ENCODE measurements at places on chromosomes 16 and 17.

DNA sequence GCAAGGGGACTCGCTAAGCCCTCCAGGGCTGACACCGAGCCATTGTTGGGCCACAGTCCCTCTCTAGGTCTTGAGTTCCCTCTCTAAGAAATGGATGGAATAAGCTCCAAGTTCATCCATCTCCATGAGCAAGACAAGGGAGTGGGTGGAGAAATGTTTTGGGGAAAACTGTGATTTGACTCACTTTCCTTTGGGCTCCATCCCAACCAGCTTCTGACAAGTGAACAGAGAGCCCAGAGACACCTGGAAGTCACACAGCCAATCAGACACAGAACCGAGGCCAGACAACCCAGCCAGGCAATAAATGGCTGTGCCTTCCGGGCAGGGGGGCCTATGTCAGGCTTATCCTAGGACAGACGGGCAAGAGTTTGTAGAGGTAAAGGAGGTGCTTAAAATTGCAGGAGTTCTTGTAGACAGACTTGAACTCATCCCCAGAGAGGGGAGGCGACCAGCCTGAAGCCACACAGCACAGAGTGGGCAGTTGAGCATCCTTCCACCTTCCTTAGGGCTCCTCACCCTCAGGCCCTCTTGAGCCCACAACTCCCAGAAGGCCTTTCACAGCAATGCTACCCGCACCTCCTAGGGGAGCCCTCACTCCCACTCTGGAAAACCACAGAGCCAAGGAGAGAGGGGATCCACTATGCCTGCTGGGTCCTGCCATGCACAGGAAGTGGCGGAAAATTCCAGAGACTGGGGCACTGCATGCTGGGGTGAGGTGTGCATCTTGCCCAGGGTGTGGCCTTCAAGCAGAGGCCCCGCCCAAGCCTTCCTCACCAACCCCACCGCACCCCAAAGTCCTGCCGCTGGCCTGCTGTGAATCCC is 9.5 kb upstream of the FAM83G start:
- DNase-seq: no peak

GRCh38 chr17:48074322-48075081 is 26.3 kb downstream of the NFE2L1 start:
- DNase-seq: peak; percentile 74

DNA sequence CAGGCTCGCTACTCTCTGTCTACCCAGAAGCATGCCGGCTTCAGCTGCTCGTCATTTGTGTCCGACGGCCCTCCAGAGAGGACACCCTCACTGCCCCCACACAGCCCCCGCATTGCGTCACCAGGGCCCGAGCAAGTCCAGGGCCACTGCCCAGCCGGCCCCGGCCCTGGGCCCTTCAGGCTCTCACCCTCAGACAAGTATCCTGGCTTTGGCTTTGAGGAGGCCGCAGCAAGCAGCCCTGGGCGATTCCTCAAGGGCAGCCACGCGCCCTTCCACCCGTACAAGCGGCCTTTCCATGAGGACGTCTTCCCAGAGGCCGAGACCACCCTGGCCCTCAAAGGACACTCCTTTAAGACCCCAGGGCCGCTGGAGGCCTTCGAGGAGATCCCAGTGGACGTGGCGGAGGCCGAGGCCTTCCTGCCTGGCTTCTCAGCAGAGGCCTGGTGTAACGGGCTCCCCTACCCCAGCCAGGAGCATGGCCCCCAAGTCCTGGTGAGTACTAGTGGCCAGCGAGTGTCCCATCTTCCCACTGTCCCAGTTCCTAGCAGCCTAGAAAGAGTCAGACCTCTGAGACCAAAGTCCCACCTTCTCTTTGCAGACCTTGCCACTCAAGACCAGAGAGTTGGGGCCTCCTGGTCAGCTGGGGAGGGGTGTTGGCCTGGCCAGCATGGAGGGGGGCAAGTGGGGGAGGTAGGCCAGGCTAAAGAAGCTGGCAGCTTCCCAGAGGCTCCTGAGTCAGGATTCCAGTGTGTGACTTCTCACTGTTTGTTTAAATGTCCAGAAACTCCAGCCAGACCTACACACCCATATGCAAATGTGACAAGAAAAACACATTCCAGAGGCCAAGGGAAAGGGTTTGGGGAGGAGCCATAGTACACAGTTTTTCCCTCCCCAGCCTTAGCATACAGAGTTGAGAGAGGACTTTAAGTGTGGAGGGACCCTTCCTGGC is 18.6 kb downstream of the FOXN1 start:
- DNase-seq: no peak

DNA sequence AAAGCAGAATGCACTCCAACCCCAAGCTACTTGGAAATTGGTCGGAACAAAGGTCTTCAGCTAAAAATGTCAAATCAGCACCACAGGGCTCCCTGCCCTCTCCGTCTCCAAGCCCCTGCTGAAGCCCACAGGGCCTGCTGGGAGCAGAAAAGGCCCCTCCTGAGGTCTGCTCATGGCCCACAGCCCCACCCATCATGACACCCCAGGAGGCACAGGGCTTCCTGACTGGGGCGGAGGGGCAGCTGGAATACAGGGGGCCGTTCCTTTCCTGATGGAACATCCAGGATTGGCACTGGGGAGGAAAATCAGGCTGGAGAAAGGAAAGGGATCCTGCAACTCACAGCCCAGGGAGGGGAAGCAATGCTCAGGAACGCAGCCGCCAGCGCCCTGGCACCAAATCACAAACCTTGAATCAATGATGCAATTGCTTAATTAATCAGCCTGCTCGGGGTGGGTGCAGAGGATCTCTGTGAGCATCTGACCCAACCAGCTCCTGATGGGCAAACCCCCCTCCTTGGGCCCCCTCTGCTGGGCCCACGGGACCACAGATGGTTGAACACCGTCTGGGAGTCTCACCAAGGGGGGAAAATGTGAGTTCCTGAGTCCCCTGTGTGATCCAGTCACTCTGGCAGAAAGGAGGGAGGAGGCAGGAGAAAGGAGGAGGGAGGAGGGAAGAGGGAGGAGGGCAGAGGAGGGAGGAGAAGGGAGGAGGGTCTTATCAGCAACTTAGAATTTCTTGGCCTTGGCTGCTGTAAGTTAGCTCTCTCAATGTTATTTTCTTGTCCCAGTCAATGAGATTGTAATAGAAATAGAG is 155.5 kb downstream of the ZNF423 start:
- no peak for DNase-seq

- DNase-seq: no peak
Observed at GRCh38 chr16:1117176-1117900, 21.3 kb upstream of the C1QTNF8 start.

- peak; percentile 42 for DNase-seq
Observed at GRCh38 chr16:29656688-29657523, 6.1 kb upstream of the SPN start.

GRCh38 chr16:12255473-12255872 is 278.9 kb downstream of the SNX29 start:
- no peak for DNase-seq

DNA sequence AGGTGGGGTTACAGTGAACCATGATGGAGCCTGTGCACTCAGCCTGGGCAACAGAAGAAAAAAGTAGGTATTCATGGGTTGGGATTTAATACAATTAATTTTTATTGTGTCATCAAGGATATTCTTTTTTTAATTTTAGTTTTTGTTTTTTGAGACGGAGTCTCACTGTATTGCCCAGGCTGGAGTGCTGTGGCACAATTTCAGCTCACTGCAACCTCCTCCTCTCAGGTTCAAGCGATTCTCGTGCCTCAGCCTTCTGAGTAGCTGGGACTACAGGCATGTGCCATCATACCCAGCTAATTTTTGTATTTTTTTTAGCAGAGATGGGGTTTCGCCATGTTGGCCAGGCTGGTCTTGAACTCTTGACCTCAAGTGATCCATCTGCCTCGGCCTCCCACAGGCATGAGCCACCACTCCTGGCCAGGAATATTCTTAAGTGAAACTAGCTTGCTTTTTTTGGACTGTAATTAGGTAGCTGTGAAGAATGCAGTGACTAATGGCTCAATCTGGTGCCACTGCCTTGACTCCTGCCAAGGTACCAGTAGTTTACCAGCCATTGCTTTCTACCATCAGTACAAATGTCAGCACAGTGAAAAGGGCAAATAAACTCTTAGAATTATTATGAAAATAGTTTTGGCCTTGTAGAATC is 4.8 kb downstream of the PPM1D start:
- DNase-seq: no peak

GRCh38 chr17:50205111-50205962 is 3.9 kb upstream of the COL1A1 start:
- DNase-seq: peak; percentile 46

DNA sequence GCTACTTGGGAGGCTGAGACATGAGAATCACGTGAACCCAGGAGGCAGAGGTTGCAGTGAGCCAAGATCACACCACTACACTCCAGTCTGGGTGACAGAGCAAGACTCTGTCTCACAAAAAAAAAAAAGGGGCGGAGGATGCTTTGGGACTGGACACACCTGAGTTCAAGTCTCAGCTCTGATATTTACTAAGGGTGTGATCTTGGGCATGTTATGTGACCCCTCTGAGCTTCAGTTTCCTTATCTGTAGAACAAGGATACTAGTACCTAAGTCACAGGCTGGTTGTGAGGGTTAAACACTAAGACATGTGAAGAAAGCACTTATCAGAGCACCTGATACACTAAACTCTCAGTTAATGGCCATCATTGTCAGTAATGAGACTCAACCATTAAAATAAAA is 25.9 kb downstream of the HOXB1 start:
- DNase-seq: no peak

DNA sequence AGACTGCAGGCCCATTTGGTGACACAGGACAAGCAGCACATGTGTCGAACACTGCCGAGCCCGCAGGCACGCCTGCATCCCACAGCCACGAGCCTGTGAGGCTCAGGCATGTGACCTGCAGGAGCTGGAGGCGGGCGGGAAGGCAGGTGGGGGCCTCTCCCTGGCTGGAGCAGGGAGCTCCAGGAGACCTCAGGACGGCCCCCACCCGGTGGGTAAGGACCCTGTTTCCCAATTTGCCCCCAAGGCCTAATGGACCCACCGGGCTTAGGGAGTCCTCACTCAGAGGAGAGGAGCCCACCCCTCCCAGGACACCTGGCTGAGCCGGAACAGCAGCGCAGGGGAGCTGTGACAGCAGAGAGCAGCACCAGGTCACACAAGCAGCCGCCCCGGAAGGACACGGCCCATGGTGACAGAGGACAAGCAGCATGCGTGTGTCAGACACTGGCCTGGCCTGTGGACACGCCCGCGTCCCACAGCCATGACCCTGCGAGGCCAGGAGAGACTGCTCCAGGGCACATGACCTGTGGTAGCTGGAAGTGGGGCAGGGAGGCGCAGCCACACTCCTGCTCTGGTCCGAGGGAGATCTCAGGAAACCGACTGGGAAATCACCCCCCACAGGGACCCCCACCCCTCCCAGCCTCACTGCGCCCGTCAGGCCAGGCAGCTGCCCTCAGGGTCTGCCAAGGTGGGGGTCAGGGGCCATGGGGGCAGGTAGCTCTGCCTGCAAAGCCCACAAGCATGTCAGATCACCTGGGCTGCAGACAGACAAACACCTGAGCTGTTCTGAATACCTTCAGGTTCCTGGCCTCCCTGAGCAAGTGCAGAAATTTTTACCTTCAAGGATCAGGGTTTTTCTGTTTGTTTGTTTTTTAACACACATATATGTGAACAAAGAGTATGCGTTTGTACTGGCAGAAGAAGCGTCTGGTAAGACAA is 2.4 kb downstream of the SPSB3 start:
- no peak for DNase-seq

- no peak for DNase-seq
Observed at GRCh38 chr16:88035292-88035691, 84.1 kb downstream of the BANP start.

- peak; percentile 63 for DNase-seq
Observed at GRCh38 chr17:32111141-32111771, 31.0 kb upstream of the RHOT1 start.

DNA sequence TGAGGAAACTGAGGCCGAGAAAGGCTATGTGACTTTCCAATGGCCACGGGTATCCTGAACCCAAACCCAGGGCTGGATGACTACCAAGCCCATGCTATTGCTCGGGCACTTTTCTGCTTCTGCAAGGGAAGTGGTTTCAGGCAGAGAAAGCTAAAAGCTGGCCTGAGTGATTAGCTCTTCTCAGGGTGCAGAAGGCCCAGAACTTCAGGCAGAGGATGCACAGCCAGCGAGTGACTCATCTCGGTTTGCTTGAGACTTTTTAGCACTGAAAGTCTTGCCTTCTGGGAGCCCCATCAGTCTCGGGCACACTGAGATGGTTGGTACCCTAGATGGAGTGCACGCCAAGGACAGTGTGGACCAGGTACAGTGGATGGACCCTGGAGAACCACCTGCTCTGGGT is 129.5 kb upstream of the SDK2 start:
- no peak for DNase-seq

DNA sequence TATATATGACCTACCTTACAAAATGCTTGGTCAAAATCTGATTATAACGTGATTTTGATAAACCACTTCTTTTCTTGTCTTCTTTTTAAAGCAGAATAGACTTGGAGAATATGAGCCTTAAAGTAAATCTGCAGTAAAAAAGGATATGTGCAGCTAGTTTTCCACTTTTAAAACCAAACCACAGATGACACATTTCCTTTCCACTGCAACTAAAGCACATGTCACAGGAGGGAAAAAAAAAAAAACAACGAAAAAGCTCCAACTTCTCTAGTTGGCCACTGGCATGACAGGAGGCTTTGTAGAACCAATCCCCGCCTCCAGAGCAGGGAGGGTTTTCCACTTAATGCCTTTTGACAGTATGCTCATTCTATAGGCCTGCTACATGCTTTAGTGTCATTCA is at the start of gene EVI2A:
TSS of gene EVI2A (minus strand) at position 142 of the 400 bp plus-strand sequence. CDS start 2,609 bp downstream, outside the sequence.
- DNase-seq: no peak

- no peak for DNase-seq
Observed at GRCh38 chr17:44367231-44367979, 3.8 kb upstream of the FAM171A2 start.

DNA sequence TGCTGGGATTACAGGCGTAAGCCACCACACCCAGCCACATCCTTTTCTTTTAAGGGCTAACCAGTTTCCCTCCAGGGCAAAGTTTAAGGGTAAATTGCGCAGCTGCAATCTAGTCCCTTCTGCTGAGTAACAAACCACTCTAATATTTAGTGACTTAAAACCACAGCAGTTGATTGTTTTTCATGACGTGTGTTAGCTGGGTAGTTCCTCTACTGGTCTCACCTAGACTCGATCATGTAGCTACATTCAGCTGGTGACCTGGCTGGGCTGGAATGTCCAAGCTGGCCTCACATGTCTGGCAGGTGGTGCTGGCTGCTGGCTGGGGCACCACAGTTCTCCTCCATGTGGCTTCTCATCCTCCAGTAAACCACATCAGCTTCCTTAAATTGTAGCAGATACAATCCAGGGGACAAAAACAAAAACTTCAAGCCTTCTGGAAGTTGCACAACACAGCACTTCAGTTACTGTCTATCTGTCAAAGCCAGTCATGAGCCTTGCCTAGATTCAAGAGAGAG is 75.5 kb downstream of the GPRC5B start:
- DNase-seq: no peak

- no peak for DNase-seq
Observed at GRCh38 chr17:8628609-8629169, 1.8 kb downstream of the MYH10 start.

- no peak for DNase-seq
Observed at GRCh38 chr17:45287526-45288500, 25.9 kb upstream of the SPATA32 start.
